ENCODE measurements at places on chromosomes 12 and 14. TPM values are rescaled to one million over a fixed set of nuclear protein-coding genes. Genes with fewer than 3 reads are reported as not detected.

GAS2L3 gene
- total RNA-seq = 16.4 TPM

DNA sequence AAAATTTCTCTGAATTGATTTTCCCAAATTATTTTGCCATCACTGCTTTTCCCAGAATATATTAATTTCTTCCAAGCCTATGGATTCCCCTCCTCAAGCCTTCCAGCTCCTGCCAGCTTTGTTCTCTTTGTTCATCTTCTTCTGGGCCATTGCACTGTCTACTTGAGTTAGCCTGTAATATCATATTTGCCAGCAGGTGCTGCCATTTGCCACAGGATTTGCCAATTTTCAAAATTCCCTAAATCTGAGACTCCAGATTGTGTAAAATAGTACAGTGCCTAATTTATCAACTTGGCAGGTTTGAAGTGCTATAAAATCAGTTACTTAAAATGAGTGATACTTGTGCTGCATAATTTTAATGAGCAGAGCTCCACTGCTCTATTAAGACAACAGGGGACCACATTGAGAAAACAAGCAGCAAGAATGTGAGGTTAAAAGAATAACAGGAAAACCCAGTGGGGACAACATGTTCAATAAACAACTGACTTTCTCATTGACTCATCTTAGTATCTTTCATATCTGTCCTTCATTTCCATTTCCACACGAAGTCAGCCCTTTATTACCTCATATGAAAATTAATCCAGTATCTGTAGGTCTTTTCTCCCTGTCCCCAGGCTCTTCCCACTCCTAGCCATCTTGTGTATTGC is 84.6 kb upstream of the CCDC196 start:
- DNase-seq = no peak

DNA sequence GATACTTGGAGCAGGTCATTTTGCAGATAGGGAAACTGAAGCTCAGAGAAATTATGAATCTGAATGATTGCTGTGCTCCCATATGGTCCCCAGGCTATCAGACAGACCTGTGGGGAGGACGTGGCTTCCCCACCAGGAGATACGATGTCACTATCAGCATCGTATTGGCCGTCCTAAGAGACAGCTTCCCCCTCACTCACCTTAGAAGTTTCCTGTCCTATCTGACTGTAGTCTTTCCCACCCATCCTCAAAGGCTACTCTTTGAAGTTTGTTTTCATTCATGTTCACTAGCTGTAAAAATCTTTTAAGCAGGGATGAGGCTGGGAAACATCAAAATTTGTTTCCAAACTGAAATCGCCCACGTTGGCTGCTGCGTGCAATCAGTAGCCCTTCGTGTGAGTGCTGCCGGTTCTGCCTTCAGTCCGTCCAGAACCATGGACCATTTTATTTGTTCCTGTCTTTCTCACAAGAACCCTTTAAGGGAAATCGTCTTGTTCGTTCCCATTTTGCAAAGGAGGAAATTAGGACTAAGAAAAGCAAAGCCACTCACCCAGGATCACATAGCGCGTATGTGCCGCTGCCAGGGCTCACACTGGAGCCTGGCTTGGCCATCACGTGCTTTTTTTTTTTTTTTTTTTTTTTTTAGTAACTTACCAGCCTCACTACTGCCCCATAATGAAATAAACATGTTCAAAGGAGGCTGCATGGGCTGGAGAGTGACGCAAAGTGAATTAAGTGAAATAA is 1.0 kb upstream of the KDM2B start:
- DNase-seq = peak; percentile 64

RNASE1 gene
- 227 TPM for total RNA-seq

GRCh38 chr12:131896811-131897270 is 2.4 kb downstream of the ULK1 start:
- no peak for DNase-seq

HCAR3 gene
- total RNA-seq = 0.96 TPM

LRTM2 gene
- total RNA-seq = 1.2 TPM

DNA sequence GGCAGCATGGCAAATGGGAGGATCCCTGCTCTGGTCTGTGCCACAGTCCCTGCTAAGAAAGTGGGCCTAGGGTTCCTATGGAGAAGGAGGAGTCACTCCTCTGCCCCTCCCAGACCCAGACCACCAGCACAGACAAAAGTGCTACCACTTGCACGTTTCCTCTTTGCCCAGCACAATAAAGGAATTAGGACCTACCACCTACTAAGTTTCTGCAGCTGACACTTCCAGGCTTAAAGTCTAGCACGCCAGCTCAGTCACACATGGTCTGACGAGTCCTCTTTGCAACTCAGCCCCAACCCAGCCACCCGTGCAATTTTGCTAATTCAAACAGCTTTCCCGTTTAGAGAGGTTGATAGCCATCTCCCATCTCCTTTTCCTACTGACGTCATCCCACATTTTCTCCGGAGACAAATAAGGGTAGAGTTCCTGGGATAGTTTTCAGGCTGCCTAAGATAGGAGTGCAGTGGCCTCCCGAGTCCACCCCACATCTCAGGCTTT is 66.2 kb upstream of the PTGR2 start:
- DNase-seq = peak; percentile 74

DNA sequence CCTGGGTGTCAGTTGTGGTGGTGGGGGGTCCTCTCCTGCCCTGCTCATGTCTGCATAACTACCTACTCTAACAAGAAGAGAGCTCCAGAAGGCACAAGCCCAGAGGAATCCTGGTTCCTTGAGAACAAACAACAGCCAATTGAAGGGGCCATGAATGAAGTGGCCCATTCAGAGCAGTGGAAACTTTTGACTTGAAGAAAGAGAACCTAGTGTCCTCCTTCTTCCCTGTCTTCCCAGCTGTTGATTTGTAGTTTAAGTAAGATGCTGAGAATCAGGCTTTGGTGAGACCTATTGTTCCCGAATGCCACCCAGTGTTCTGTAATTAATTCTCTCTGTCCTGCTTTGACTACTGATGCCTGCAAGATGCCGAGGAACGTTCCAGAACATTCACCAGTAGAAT is 79.2 kb downstream of the C14orf132 start:
- DNase-seq = no peak

DNA sequence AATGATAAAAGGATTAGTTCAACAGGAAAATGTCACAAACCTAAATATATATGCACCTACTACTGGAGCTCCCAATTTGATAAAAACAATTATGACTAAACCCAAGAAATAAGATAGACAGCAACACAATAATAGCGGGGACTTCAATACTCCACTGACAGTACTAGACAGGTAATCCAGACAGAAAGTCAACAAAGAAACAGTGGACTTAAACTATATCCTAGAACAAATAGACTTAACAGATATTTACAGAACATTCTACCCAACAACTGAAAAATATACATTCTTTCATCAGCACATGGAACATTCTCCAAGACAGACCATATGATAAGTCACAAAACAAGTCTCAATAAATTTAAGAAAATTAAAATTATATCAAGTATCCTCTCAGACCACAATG is 28.0 kb upstream of the LGR5 start:
- DNase-seq = no peak

DNA sequence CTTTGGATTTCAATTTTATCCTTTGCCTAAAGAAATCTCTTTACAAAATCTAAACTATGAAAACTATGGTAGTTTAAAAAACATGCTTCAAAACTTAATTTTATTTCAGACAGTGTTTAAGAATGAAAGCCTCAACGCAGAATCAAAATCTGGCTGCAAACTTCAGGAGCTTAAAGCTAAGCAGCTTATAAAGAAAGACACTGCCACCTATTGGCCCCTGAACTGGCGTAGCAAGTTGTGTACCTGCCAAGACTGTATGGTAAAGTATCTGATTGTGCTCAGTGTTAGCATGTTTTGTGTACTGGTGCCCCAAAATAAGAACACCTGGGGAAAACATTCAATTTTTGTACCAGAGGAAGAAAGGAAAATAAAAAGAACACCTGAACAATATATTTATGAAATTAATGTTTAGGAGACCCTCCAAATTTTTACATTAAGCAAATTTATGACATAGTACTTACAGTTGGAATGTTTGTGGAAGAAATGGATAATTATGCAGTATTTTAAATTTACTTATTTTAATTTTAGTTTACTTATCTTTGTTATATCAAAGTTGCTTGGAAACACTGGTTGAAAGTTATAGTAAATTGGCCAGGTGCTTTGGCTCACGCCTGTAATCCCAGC is 12.2 kb downstream of the UBR7 start:
- DNase-seq = peak; percentile 52

GRCh38 chr12:114506651-114507050 is 100.7 kb upstream of the TBX5 start:
- no peak for DNase-seq

GRCh38 chr14:80077262-80077661 is 134.0 kb downstream of the DIO2 start:
- DNase-seq = no peak

GRCh38 chr12:28086521-28087155 is 103.6 kb upstream of the CCDC91 start:
- DNase-seq = no peak

GLIPR1 gene
- total RNA-seq = 43.1 TPM

DNA sequence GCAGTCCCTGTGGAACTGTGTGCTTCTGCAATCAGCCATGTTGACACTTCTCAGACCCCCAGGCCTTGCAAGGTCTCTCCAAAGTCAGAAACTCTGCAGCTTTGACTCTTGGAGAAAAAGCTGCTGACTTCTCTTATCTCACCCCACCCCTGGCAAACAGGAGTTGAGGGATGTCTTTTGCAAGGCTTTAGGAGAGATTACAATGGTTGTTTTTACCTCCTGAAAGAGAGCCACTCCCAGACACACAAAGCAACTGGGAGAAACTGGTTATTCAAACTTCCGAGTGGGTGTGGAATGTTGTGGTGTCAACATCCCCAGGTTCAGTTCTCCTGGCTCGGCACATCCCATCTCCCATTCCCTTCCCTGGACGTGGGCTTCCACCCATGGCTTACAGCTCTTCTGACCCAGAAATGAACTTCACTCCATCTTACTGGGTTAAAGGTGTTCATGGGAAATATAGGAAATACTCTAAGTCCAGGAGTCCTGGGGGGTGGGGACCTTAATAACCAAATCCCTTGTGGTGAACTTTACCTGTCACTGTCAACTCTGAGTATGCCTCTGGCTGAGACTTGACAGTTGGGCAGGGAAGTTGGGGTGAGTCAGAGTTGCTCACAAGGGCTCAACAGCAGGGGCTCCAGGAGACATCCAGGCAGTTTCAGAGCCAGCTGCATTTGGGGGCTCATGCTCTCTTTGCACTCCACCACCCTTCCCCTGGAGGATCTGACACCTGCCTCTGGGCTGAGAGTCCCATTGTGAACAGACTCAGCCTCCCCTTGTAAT is 41.9 kb downstream of the CCDC177 start:
- DNase-seq = no peak

GRCh38 chr14:40119321-40119720 is 687.1 kb upstream of the FBXO33 start:
- no peak for DNase-seq

GRCh38 chr12:57027011-57027804 is 10.9 kb upstream of the TAC3 start:
- peak; percentile 44 for DNase-seq

GRCh38 chr14:89317051-89317691 is 99.9 kb downstream of the FOXN3 start:
- no peak for DNase-seq

DNA sequence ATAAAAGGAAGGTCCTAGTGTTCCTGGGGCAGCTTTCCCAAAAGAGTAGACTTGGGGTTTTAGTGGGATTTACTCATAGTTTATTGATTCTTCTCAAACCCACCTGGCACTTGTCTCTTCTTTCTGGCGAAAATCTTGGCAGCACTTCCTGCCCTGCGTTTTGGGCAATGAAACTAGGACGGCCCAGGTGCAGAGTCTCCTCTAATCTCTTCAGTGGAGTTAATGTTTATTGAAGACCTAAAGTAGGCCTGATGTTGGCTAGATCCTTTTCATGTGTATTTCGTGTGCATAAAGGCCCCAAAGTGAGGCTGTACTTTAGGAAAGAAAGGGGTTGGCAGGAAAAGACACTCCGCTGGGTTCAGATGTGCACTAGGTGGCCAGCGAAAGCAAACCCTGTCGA is 5.1 kb downstream of the WNT5B start:
- DNase-seq = no peak

DNA sequence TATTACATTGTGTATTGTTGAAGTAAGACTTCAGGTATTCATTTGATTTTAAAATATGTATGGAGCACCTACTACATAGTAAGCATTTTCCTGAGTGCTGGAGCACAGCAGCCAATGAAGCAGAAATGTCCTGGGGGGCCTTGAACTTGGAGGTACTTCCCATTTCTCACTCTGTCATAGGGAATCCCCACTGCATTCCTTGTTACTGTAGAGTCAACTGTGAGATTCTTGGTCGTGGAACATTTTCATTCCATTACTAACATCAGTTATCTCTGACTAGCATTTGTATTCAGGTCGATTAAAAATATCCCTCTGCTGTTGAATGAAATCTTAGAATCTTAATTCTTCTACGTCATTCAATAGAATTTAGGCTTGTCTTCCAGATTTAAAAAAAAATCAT is 66.7 kb downstream of the PDE3A start:
- DNase-seq = no peak

- DNase-seq = no peak
These were observed 80.4 kb upstream of the DNM1L start for GRCh38 chr12:32598688-32599087.

DNA sequence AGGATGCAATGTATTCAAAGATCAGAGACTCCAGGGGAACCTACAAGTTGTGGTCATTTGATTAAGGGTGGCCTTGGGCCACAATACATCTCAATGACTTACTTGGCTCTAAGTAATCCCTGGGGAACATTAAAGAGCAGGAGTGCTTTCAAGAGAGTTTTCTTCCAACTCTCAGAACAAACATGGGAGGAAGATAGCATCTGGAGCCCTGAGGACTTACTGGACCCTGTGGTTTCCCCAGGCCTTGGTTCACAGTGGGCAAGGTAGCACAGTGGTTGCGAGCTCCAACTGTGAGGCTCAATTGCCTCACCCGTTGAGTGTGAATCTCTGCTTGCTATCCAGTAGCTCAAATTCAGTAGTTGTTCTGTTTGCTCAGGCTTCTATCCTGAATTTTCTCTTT is 32.4 kb downstream of the STXBP6 start:
- DNase-seq = no peak

DNA sequence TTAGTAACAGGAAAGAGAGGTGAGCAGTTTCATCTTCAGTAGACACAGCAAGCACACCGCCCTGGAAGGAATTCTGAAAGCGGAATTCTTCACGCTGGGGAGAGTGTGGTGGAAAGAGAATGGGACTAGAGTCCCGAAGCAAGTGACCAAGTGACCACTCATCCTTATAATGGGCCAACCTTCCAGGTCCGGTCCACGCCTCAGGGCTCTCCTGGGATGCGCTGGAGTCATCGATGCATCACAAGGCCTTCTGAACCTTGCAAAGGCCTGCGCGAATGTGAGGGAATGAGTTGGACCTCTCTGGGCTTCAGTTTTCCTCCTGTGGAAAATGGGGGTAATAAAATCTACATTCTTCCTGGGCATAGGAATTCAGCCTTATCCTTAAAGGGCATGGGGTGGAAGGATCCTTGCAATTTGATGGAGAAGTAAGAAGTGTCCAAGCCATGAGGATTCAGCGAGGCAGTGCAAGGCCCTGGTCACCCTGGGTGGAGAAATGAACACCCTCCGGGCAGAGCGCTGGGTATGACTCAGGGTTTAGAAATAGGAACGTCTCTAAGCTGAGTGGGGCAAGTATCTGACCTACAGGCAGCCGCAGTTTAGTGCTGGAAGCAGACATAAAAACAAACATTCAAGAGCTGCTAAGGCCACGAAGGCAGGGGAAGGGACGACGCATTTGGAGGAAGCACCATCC is 97.7 kb downstream of the SETD3 start:
- no peak for DNase-seq

All from umbilical cord (tissue), 2 donors.